Astrocyte (in vitro differentiated cells and primary cell): ENCODE measurements at places on chromosomes 4 and X. TPM values are rescaled to one million over a fixed set of nuclear protein-coding genes. Genes with fewer than 3 reads are reported as not detected.
A peak's percentile ranks its signal among the peaks of the same experiment; 100 is the strongest.

DNA sequence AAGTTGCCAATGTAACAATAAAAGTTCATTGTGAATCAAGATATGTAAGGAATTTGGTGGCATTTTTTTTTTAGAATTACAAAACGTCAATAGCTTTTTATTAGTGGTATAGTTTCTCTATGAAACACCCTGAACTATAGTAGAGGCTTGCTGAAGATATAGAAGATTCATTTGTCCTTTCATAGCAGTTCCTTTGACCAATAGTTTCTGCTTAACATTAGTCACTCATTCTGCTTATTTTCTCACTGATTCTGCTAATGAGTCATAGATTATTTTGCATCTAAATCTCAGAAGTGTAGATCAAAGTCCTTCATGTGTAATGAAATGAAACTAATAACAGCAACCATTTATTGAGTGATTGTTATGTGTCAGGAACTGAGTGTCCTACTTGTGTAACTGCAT, 205.0 kb upstream of the TET2 start:
- peak; percentile 24 for DNase-seq
- no peaks in the 10 kb centered on the region for H3K27me3 ChIP-seq
- no peak overlapping the region for H3K4me3 ChIP-seq
- no peak overlapping the region for H3K27ac ChIP-seq

The IGSF1 gene
- total RNA-seq: 2.5 and 3.5 TPM in 2 replicates

- H3K4me3 ChIP-seq: no peak overlapping the region
- H3K27me3 ChIP-seq: no peaks in the 10 kb centered on the region
- no peaks in the 10 kb centered on the region for H3K36me3 ChIP-seq
- H3K27ac ChIP-seq: no peak overlapping the region
- DNase-seq: no peak
These were observed 57.0 kb upstream of the LRAT start for GRCh38 chr4:154686838-154687237.

GRCh38 chr4:139176302-139177048, 543 bp downstream of the ELF2 start:
- no peaks in the 10 kb centered on the region for H3K27me3 ChIP-seq
- H3K4me1 ChIP-seq: no peaks in the 10 kb centered on the region
- peak overlapping the region; percentile 81 for H3K4me3 ChIP-seq
- peak overlapping the region; percentile 79 for H3K27ac ChIP-seq

DNA sequence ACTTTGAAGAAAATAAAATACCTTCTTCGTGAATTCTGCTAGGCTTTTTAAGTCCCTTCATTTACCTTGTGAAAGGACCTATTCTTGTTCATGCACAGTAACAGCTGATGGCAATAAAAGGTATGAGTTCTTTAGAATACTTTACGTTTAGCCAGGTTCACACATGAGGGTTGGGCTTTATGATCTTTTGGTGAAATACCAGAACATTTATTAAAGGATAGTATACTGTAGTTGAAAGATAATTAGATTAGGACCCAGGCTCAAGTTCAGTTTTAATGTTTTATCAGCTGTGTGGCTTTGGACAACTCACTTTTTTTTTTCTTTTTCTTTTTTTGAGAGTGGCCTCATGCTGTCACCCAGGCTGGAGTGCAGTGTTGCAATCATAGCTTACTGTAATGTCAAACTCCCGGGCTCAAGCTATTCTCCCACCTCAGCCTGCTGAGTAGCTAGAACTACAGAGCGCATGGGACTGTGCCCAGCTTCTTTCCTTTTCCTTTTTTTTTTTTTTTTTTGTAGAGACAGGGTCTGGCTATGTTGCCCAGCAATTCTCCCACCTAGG, 28.2 kb upstream of the NEIL3 start:
- H3K4me3 ChIP-seq: no peak overlapping the region
- no peaks in the 10 kb centered on the region for H3K4me1 ChIP-seq
- DNase-seq: peak; percentile 10

The GYG2 gene
- 15.5 and 16.3 TPM in 2 replicates for total RNA-seq

DNA sequence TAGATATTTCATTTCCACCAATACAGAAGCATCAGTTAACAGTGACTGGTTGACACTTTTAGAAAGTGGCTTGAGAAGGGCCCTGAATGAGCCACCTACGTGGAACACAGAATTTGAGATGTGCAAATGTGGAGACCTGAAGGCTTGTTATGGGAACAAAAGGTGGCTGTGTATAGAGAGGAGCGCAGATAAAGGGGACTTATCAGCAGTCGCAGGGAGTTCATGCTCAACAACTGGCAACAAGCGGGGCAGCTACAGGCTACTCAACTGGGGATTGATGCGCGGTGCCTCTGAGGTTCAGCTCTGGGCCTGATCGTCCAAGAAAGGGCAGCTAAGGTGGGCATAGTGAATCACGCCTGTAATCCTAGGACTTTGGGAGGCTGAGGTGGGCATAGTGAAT, 3.4 kb upstream of the FAM3A start:
- DNase-seq: no peak
- no peak overlapping the region for H3K4me3 ChIP-seq

DNA sequence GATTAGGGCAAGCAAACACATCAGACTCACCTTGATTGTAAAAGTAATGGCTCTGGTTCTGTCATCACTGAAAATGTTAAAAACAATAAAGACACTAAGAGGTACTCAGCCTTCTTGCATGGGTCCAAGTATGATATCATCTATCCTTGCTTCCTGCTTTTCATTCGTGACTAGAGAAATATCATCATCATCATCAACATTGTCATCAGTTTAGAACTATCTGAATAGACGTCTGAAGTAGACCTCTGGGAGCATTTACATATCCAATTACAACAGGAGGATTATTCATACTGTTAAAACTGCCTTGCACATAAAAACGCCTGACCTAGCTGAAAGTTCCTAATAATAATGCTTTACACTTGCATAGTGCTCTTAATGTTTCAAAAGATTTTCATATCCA, 9.8 kb upstream of the FRAS1 start:
- no peaks in the 10 kb centered on the region for H3K36me3 ChIP-seq
- no peak overlapping the region for H3K4me3 ChIP-seq
- peaks cover under 1% of the 10 kb centered on the region for H3K27me3 ChIP-seq
- no peak overlapping the region for H3K27ac ChIP-seq
- no peak for DNase-seq

The FDCSP gene
- not detected in 2 replicates for total RNA-seq

The CABS1 gene
- not detected in 2 replicates for total RNA-seq

- H3K4me3 ChIP-seq: no peak overlapping the region
- no peaks in the 10 kb centered on the region for H3K36me3 ChIP-seq
- peak overlapping the region; percentile 80 for H3K27ac ChIP-seq
- no peaks in the 10 kb centered on the region for H3K27me3 ChIP-seq
- peaks cover 17% of the 10 kb centered on the region for H3K4me1 ChIP-seq
These were observed 49.2 kb downstream of the MOSPD2 start for GRCh38 chrX:14922437-14922836.

The UGT2B11 gene
- total RNA-seq: not detected in 2 replicates

GRCh38 chrX:50002067-50002714, 79.8 kb downstream of the CLCN5 start:
- no peaks in the 10 kb centered on the region for H3K36me3 ChIP-seq
- H3K27ac ChIP-seq: no peak overlapping the region
- no peaks in the 10 kb centered on the region for H3K4me1 ChIP-seq
- no peak for DNase-seq
- H3K4me3 ChIP-seq: no peak overlapping the region

The SEC31A gene
- total RNA-seq: 471 and 483 TPM in 2 replicates
